ENCODE measurements at places on chromosomes 5 and 9. TPM values are rescaled to one million over a fixed set of nuclear protein-coding genes. Genes with fewer than 3 reads are reported as not detected.

MYO10 gene
- 44.0 TPM for total RNA-seq

PCDHA8 gene
- 0.51 TPM for total RNA-seq

NXNL2 gene
- 6.9 TPM for total RNA-seq

SPINK4 gene
- total RNA-seq = not detected

ENC1 gene
- 27.2 TPM for total RNA-seq

ADGRV1 gene
- total RNA-seq = 3.6 TPM

ANKRD18B gene
- 0.58 TPM for total RNA-seq

CD14 gene
- 0.96 TPM for total RNA-seq

CENPK gene
- 34.5 TPM for total RNA-seq

CNTNAP3 gene
- total RNA-seq = 25.0 TPM

PSD2 gene
- not detected for total RNA-seq

IL4 gene
- not detected for total RNA-seq

CDH9 gene
- not detected for total RNA-seq

EFCAB9 gene
- total RNA-seq = not detected

TSSK1B gene
- total RNA-seq = not detected

BTNL3 gene
- not detected for total RNA-seq

ZNF300 gene
- 2.4 TPM for total RNA-seq

PGGT1B gene
- 9.1 TPM for total RNA-seq

CCDC171 gene
- 0.47 TPM for total RNA-seq

SPINK1 gene
- total RNA-seq = not detected

PCDHA2 gene
- total RNA-seq = not detected

GARIN3 gene
- total RNA-seq = not detected

FYB1 gene
- not detected for total RNA-seq
